ENCODE measurements at places on chromosomes 5 and 9.
A peak's percentile ranks its signal among the peaks of the same experiment; 100 is the strongest.

DNA sequence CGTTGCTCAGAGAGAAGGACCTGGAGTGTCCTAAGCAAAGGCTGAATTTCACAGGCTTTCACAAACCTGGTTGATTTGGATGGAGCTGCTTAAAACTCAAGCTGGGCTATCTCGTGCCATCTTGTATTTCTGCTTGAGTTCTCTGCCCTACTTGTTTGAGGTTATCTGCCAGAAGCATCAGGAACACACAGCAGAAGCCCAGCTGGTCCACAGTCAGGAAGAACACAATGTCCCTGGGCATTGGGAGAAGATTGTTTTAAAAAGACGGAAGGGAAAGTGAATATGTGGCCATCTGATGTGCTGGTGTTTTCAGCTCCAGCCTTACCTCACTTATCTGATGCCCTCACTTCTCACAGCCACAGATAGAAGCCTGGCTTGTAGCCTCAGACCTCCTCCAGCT, 32.9 kb upstream of the SLC36A1 start:
- DNase-seq = no peak

- peak; percentile 48 for DNase-seq
Observed at GRCh38 chr5:55232985-55233928, at the start of gene CCNO. CCNO (minus strand) TSS chr5:55233608; CDS start chr5:55233523, 85 bp downstream.

GRCh38 chr5:148739524-148739923, 85.2 kb upstream of the HTR4 start:
- no peak for DNase-seq

DNA sequence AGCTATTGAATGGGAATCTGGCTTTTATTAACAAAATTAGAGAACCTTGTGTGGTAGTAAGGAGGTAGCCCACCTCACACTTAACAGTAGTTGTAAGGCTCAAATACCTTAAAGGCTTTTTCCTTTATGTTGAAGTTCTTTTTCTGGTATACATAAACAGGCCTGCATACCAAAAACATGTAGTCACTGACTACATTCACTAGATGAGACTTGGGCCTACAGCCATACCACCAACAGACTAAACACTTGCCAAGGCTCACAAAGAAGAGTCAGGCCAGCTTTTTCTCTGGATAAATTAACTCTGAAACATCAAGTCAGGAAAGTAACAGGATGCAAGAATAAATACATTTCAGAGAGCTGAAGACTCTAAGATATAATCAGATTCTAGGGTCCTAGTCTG, 78.6 kb upstream of the MPDZ start:
- no peak for DNase-seq

DNA sequence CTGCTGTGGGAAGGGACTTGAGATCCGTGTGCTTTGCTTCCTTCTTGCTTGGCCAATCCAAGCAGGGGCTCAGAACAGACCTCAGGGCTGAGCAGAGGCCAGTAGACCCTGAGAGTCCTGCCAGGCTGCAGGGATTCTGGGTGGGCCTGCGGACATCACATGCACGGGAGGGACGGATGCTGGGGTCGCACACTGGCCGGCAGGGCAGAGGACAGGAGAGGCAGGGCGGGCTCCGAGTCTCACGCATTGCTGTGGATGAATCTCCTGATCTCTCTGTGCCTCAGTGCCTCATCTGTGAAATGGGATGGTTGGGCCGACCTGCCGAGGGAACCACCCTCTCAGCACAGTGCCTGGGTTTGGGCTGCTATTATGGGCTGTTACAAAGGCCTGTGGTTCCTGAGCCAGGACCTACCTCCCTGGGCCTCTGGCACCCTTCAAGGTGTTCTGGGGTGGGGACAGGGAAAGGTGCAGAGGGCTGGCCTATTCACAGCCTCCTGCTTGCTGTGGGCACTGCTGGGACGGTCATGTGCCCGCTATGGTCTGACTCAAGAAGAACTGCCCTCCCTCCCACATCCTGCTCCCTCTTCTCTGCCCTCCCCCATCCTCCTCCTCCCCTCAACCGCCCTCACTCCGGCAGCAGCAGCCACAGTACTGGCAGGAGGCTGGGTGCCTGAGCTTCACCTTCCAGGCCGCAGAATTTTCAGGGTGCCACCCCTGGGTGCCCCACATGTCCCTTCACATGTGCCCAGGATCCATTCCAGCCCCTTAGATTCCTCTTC, 43.3 kb downstream of the NCS1 start:
- no peak for DNase-seq

GRCh38 chr9:95459851-95460517, 56.8 kb downstream of the PTCH1 start:
- peak; percentile 65 for DNase-seq

DNA sequence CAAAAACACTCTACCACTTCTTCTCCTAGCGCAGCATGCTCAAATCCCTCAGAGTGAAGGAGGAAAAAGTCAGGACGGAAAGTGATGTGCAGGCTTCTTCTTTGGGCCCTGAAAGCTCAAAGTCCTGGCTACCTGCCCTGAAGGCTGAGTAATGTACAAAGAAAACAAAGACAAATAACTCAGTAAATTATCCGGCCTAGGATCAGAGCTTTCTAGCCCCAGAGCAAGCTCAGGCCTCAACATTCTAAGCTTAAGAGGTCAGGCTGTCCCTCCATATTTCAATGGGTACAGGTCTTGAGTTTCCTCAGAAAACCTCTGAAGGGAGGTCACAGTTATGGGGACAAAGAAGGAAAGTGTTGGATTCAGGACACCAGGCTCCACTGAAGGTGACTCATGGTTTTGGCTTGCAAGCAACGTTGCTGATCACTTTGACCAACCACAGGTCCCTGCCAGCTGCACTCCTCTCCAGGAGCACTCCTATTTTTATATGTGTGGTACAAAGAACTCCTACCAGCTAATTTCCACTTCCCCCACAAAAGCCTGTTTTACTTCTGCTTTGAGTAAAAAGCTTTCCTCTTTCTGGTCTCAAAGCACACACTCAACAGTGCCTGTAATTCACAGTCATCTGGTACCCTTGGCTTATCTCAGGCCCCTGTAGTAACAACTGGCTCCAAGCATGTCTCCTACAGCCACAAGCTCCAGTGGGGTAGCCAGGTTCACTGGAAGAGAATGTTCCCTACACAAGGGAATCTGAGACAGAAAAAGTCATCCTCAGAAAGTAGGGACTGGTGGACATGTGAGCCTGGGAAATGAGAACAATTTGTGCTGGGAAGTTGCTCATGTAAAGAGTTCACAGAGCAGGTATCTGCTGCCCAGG, 115.7 kb downstream of the UGCG start:
- no peak for DNase-seq

Data from NCI-H1694 (cell line).